ENCODE measurements at places on chromosomes 16 and 17. TPM values are rescaled to one million over a fixed set of nuclear protein-coding genes. Genes with fewer than 3 reads are reported as not detected.

DNA sequence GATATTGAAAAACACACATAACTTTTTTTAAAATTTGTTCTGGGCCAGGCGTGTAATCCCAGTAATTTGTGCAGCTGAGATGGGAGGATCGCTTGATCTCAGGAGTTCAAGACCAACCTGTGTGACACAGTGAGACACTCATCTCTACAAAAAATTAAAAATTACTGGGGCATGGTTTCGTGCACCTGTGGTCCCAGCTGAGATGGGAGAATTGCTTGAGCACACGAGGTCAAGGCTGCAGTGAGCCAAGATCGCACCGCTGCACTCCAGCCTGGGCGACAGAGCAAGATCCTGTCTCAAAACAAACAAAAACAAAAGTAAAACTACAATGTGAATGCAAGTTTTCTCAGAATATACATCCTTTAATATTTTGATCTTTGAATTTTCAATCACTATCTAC lies 15.1 kb downstream of the C16orf54 start:
- no peak for DNase-seq

GRCh38 chr17:80328634-80329380 lies 68.2 kb downstream of the RNF213 start:
- DNase-seq: no peak

DNA sequence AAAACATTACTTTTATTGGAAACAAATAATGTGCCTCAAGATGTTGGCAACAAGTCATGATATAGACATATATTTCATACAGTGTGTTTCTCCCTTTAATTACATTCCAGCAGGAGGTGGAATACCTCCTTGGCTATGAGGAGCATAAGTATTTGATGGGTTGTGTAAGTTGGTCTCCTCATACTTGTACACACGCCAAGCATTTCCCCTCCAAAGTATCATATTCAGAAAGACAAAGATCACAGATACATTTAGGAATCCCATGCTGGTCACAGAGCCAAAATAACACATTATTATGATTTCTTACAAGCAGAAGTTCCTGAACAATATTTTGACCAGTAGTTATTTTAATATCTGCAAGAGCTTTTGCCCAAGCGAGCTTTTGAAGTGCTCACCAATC lies 57.8 kb downstream of the WSB1 start:
- DNase-seq: no peak

- DNase-seq: no peak
These were observed 15.0 kb upstream of the SPACA3 start for GRCh38 chr17:32976605-32977004.

FOXF1 gene
- 8.9 TPM for total RNA-seq

DNA sequence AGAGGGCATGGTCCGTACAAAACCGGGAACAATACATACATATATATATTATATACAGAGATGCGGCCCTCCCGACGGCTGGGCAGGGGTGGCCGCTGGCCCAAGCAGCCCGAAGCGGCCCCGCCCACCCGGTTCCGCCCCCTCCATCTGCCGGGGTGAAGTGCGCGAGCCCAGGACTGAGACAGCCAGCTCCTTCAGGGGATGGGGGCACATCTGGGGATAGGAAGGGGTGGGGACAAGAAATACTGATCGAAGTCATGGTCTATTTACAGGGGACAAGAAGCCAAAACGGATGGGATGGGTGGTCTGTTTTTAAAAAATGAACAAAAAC lies 3.8 kb upstream of the SAMD14 start:
- no peak for DNase-seq

- DNase-seq: no peak
These were observed 85.1 kb downstream of the PRKCB start for GRCh38 chr16:23920899-23921298.

KCNJ16 gene
- total RNA-seq: not detected

IRX3 gene
- 28.8 TPM for total RNA-seq

KRT16 gene
- total RNA-seq: not detected

KRTAP4-1 gene
- total RNA-seq: not detected

- DNase-seq: no peak
These were observed 5.2 kb downstream of the METRNL start for GRCh38 chr17:83084621-83085056.

GRCh38 chr17:76576189-76576588 lies 9.5 kb downstream of the ST6GALNAC2 start:
- DNase-seq: no peak

GRCh38 chr16:88540346-88540977 lies 29.7 kb upstream of the ZC3H18 start:
- no peak for DNase-seq

MT1H gene
- not detected for total RNA-seq

GRCh38 chr16:87540072-87540896 lies 47.5 kb upstream of the ZCCHC14 start:
- DNase-seq: no peak

DNA sequence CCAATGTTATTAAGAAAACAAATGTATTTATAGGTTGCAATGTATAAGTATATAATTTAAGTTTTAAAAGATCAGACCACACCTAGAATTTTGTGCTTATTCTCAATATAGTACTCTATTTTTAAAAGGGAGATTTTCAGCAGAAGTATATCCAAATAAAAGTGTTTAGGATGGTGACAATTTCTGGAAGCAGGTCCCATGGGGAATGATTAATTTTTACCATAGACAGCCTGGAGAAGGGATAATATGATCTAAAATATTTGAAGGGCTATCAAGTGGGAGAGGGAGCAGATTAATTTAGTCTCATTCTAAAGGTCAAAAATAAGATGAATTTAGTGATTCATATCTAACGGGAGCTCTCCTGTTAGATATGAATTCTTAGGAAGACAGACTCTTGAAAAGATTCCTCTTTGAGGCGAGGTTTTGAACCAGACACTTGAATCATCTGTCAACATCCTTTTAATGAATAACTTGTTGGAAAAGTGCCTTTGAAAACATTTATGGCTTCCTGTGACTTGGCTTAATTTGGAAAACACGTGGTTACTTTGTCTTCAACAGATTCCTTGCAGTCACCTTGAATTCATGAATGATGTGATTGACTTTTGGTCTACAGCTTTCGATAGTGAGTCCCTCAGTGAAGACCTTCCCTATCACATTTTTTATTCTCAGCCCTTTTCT lies 29.3 kb upstream of the SMIM36 start:
- no peak for DNase-seq

DNA sequence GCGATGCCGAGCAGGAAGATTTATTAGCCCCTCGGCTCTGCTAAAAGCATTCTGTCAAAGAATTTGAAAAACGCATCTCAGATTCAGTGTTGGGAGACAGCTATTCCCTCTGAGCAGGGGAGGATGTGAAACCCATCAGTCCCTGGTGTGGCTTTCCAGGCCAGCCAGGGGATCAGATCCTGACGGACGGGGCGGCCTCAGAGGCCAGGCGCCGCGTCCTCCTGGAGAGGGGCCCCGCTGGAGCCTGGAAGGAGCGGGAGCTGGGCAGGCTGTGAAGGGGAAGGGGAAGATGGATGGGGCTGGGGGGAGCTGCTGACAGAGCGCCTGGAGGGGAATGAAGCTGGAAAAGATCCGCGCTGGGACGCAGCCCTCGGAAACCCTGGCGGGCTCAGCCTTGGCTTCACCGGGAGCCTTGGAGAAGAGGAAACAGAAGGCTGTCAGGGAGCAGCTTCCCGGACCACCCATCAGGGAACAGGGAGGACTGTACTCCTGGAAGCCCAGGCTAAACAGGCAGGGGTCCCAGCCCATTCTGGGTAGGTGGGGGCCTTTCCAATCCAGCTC lies 358.0 kb downstream of the C16orf95 start:
- DNase-seq: no peak

SPECC1 gene
- 12.7 TPM for total RNA-seq

GRCh38 chr17:58531122-58531521 lies 16.7 kb upstream of the MTMR4 start:
- no peak for DNase-seq

MYOCD gene
- not detected for total RNA-seq

- peak; percentile 11 for DNase-seq
These were observed 103.9 kb upstream of the SEC14L1 start for GRCh38 chr17:77036841-77037381.

- peak; percentile 31 for DNase-seq
These were observed 59.8 kb downstream of the NEUROD2 start for GRCh38 chr17:39547713-39548478.

CHRNE gene
- total RNA-seq: 0.07 TPM

NPIPB9 gene
- not detected for total RNA-seq

GRCh38 chr16:21952040-21952792 lies 945 bp upstream of the UQCRC2 start:
- peak; percentile 80 for DNase-seq

DNA sequence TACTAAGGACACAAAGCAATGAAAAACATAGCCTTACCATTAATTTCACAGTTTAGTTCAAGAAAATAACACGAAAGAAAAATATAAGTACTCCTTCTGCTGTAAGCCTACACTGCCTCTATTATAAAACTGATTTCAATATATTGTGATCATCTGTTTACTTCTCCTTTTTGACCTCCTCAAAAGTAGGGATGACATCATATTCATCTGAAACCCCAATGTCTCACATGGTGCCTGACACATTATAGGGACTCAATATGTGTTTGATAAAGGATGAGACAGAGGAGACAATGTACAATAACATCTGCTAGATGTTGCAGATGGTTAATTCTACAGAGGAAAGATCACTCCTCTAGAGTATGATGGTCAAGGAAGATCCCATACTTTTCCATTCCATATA lies 118.4 kb upstream of the NOG start:
- no peak for DNase-seq

GRCh38 chr17:7486181-7486580 lies 2.0 kb downstream of the POLR2A start:
- no peak for DNase-seq

- DNase-seq: peak; percentile 8
These were observed 55.5 kb downstream of the HS3ST4 start for GRCh38 chr16:25747160-25747758.

DNA sequence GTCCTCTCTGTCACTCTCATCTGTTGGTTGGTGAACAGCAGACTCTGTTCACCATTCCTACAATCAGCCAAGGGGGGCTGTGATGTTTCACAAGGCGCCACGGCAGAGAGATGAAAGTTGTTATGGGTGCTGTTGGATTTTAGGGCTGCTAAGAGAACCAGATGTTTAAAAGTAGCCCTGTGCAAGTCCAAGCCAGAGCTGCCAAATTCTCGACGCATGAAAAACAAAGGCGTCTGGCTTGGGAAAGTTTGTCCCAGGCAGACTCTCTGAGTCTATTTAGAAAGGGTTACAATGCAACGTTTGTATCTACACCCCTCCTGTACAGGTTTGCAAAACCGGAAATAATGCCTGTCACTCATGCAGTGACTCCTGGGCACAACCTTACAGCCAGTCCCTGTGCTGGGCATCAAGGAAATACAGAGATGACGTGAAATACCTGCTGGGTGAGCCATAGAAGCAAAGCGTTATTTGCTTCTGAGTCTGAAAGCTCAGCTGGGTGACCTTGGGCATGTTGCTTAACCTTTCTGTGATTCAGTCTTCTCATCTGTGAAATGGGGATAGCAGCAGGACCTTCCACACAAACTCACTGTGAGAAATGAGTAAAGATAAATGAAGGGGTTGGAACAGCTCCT lies 74.8 kb downstream of the XYLT1 start:
- no peak for DNase-seq
